ENCODE measurements at places on chromosomes 6 and 20. TPM values are rescaled to one million over a fixed set of nuclear protein-coding genes. Genes with fewer than 3 reads are reported as not detected.

The ARMC2 gene
- total RNA-seq: 1.3 TPM

The C2 gene
- 0.23 TPM for total RNA-seq

The SNAP91 gene
- 0.14 TPM for total RNA-seq

The EFCAB8 gene
- not detected for total RNA-seq

The CLVS2 gene
- total RNA-seq: 0.15 TPM

The OOEP gene
- not detected for total RNA-seq

The PTCRA gene
- total RNA-seq: not detected

The NCOA7 gene
- total RNA-seq: 11.1 TPM

The TPBG gene
- total RNA-seq: 37.2 TPM

The ZC2HC1B gene
- total RNA-seq: not detected

The TMC2 gene
- not detected for total RNA-seq

The PROCR gene
- total RNA-seq: 153 TPM

The ZSCAN23 gene
- not detected for total RNA-seq
